ENCODE measurements at places on chromosomes 11 and 22.

- no peak for DNase-seq
Observed at GRCh38 chr11:27012234-27012921, 18.5 kb downstream of the FIBIN start.

- DNase-seq, result no peak
Observed at GRCh38 chr11:122763108-122763507, 75.2 kb upstream of the CRTAM start.

- no peak for DNase-seq
Observed at GRCh38 chr11:10568486-10568941, at the start of gene LYVE1. TSS of gene LYVE1 (minus strand) at chr11:10568665. CDS start at chr11:10568532, 133 bp downstream.

GRCh38 chr11:118068206-118068944, 8.5 kb upstream of the TMPRSS4 start:
- DNase-seq, result no peak

DNA sequence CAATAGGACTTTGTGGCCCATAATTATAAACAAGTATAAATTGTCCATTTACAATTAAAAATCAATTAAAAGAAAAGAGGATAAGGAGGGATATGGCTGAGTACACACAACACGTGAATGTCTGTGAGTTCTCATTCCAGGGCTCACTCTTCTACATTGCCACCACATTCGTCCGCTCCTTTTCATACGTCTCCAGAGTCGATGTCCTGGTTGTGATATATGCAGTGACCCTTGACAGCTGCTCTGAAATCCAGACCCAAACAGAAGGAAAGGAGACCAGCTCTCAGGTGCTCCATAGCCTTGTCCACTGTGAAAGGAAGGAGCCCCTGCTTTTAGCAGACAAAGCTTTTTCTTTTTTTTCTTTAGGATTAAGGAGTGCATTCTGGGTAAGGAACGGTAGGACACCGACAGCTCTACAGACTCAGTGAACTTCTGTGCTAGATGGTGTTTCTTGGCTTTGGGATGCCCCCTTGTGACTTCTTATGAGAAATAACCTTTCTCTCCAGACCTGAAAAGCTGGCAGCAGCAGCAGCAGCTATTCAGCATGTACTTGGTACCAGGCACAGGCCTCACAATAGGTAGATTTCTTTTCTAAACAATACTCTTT, 19.7 kb upstream of the DNAJB13 start:
- no peak for DNase-seq

DNA sequence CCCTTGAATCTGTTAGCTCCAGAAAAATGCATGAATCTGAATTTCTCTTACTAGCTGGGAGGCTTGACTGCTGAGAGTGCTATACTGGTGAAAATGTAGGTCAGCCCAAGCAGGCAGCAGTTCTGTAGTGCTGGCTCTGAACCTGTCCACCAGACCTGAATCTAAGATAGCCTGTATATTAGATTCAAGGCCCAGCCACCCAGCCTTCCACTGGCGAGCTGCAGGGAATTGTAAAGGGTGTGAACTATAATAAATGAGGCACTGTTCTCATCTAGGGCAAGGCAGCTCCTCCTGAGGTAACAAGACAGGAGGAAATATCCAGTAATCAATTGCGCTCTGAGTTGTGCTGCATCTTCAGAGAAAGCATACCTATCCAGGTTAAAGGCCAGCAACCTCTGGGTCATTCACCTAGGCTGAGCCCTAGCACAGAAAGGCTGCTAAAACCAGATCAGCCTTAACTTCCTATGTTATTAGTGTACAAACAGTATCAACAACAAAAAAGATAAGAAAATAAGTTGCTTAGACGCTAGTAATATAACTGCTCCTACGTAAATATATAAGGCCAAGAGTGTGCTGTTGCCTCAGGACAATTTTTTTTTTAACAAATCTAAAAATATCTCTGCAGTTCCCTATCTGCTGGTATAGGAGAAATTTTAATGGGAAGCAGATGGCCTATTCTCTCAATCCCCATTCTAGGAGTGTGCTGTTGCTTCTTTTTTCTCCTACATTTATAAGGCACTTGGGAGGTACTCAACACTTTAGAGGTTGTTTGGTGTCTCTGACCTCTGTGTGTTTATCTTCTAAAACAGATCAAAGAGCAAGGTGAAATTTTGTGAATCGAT, 63.0 kb downstream of the RELT start:
- DNase-seq, result no peak

GRCh38 chr11:44564670-44565210, 723 bp upstream of the CD82 start:
- no peak for DNase-seq

DNA sequence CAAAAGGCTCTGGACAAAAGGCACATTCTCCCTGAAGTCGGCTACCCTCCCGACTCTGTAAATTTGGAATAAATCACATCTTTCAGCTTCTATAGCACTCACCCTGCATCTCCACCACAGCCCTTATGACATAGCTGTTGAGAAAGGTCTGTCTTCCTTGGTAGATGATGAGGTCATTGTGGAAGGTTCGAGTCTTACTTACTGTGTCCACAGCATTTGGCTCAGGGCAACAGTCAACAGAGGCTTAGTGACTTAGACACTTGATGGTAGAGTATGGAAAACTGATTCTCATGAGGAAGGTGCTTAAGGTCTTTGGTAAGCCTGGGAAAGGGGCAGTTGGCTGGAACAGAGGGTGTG, 45.6 kb downstream of the PTPRJ start:
- DNase-seq, result no peak

GRCh38 chr22:49915610-49916009, 2.6 kb downstream of the ALG12 start:
- DNase-seq, result no peak

GRCh38 chr11:27409049-27409448, 46.0 kb upstream of the CCDC34 start:
- no peak for DNase-seq

DNA sequence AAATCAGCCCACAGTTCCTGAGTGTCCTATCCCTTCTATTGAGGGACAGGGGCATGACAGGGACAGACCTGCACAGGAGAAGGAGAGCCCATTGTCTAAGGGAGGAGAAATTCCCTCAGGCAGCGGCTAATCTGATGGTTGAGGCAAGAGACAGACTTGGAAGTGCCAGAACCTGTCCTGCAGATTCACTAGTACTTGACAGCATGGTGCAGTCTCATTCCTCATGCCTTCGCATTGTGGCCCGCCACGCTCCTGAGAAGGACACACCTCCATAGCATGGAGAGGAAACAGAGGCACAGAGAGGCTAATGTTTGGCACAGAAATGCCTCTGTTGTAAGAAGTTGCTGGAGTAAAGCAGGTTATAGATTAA, 3.2 kb downstream of the P2RY6 start:
- DNase-seq, result no peak

GRCh38 chr11:2468363-2469235, 23.8 kb downstream of the KCNQ1 start:
- DNase-seq, result no peak

GRCh38 chr11:130054966-130055365, 14.7 kb upstream of the APLP2 start:
- DNase-seq, result no peak
